ENCODE measurements at places on chromosomes 1 and 21.

DNA sequence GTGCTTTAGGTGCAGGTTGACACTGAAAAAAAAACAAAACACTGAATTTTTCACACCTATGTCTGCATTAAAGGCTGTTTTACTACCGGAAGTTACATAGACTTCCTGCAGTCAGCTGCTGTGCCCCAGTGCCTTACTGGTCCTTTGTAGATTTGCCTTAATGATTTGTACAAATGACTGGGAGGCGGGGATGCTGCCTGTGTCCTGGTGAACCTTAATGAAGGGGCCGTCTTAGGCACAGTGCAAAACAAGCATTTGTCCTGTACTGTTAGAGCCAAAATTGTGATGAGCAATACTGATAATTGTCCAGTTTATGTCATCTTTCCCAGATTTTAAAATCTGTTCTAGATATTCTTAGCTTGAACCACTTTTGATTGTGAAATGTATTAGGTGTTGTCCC is 90.9 kb upstream of the PGD start:
- peak; percentile 10 for DNase-seq

- no peak for DNase-seq
These were observed 37.9 kb downstream of the FABP3 start for GRCh38 chr1:31335007-31335406.

GRCh38 chr1:162632217-162632666 is at the start of gene DDR2:
Gene DDR2, plus strand, starts transcription at chr1:162632464. Its CDS starts 86,600 bp downstream, at chr1:162719064.
- no peak for DNase-seq

GRCh38 chr1:184260382-184260781 is 126.4 kb upstream of the C1orf21 start:
- no peak for DNase-seq

- DNase-seq: no peak
These were observed 5.5 kb downstream of the TRAPPC10 start for GRCh38 chr21:44017601-44018000.

- no peak for DNase-seq
These were observed 5.1 kb upstream of the SSR2 start for GRCh38 chr1:156025876-156026275.

GRCh38 chr1:231500666-231501065 is 27.8 kb upstream of the TSNAX start:
- no peak for DNase-seq

DNA sequence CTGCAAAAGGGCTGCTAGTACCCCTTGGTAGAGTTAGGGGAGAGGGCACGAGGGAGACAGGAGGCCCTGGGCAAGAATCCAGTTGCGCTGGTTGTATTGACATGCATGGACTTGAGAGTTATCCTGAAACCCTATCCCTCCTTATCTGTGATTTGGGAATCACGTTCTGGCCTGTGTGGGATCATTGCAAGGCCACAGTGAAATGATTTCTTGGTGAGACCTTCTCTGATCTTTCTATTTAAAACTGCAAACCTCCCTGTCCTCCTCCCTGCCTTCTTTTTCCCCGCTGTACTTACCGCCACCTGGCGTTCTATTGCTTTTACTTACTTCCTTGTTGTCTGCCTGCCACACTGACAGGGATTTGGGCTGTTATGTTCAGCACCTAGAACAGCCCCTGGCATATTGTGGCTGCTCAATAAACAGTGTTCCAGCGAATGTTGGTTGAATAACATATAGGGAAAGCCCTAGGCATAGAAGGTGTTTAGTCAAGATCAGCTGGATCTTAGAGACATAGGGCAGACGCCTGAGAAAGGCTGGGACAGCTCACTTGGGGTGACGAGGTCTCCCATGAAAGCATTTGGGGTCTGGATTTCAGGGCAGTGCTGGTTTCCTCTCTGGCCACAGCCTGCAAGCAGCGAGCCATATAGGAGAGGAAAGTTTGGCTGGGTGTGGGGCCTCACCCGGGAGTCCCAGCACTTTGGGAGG is 25.6 kb downstream of the ALPL start:
- DNase-seq: no peak

DNA sequence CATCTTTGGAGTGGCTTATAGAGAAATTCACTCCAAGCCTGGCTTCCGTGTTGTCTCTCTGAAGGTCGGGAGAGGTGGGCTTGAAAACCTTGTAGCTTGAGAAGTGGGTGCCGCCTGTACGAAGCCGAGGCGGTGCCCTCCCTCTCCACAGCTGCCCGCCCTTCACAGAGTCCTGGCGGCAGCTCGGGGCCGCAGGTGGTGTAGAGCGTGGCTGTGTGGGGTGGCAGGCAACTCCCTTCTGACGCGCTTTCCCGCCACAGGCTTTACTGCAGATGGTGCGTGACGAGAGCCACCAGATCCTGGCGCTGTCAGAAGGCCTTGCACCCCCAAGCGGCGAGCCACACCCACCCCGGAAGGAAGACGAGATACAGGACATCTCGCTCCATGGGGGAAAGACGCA is 33.1 kb upstream of the DIP2A start:
- no peak for DNase-seq

DNA sequence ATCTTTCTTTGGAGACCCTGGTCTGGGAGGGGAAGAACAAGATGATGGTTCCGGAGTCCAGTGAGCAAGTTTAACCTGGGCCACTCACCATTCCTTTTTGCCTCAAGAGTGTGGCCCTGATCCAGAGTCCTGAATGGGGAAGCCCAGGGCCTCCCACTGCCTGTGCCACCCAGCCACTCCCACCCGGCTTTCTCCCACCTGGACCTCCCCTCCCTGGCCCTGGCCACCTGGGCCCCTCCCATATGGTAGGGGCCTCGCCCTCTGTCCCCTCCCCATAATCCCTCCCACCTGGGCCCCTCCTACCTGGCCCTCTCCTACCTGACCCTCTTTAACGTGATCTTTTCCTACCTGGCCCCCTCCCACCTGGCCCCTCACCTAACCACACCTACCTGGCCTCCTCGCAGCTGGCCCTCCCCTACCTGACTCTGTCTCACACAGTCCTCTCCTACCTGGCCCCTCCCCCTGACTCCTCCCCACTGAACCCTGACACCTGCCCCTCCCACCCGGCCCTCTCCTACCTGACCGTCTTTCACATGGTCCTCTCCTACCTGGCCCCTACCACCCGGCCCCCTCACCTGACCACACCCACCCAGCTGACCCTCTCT is 220.7 kb upstream of the VAMP3 start:
- no peak for DNase-seq

GRCh38 chr1:227004796-227005195 is 64.7 kb downstream of the COQ8A start:
- DNase-seq: no peak

DNA sequence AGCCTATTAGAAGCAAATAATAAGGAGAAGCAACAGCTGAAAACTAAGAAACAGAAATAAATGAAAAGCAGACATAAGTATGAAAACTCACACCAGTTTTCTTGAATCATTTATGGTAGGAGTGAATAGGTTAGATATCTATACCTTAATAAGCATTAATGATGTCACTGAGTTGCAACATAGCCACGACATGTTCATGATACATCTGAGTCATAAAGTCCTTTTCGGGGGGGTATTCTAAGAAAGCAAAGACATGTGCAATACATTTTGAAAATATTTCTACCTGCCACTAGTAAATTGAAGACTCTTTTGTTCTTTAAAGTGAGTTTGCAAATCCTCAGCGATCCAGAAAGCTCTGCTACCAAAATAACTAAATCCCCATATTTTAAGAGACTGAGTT is 7.2 kb downstream of the CD34 start:
- no peak for DNase-seq

DNA sequence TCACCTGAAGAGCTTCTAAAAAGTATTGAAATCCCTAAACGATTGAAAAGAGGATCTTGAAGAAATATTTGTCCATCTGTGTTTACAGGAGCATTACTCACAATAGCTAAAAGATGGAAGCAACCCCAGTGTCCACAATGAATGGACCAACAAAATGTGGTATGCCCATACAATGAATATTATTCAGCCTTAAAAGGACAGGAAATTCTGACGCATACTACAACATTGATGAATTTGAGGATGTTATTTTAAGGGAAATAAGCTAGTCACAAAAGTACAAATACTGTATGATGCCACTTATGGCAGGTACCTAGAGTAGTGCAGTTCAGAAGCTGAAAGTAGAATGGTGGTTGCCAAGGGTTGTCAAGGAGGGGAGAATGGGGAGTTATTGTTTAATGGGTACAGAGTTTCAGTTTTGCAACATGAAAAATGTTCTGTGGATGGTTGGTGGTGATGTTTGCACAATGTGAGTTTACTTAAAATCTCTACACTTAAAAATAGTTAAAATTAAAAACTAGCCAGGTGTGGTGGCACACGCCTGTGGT is 37.1 kb upstream of the GADD45A start:
- no peak for DNase-seq

GRCh38 chr1:209736490-209737117 is 19.2 kb upstream of the TRAF3IP3 start:
- no peak for DNase-seq

DNA sequence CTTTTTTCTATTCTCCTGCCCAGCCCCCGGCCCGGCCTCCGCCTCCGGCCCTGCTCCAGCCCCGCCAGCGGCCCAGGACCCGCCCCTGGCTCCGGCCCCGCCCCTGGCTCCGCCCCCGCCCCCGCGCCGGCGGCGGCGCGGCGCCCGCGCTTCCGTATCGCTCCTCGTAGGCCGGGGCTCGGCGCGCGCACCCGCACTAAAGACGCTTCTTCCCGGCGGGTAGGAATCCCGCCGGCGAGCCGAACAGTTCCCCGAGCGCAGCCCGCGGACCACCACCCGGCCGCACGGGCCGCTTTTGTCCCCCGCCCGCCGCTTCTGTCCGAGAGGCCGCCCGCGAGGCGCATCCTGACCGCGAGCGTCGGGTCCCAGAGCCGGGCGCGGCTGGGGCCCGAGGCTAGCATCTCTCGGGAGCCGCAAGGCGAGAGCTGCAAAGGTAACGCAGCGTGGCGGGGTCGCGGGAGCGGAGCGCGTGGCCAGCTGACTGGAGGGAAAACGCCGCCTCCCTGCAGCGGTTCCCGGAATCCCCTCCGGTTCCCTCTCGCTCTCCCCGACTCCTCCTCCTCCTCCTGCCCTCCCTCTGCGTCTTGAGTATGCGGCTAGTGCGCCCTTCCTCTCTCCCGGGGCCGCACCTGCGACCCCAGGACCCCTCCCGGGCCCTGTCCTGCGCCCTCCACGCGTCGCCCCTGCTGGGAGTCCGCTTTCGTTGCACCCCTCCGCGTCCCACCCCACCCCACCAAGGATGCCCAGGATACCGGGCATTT is at the start of gene IFNAR2:
TSS of gene IFNAR2 (plus strand) at position 155 of the 761 bp plus-strand sequence. CDS start 11,985 bp downstream, outside the sequence.
- DNase-seq: peak; percentile 70

DNA sequence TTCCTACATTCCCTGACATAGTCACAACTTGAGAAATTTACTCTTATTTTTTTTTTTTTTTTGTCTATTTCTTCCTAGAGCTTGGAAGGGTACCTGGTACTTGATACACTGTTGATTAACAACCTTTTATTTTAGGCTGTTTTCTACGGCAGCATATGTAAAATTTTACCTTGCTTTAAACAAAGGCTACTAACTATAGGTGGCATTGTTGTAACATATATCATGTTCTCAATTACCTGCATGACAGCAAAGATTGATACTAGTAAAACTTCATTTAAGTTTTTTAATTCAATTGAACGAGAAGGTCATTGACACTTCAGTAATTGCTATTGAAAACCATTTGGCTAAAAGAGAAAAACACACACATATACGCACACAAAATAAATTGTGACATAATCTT is 238.3 kb upstream of the ESRRG start:
- DNase-seq: no peak

DNA sequence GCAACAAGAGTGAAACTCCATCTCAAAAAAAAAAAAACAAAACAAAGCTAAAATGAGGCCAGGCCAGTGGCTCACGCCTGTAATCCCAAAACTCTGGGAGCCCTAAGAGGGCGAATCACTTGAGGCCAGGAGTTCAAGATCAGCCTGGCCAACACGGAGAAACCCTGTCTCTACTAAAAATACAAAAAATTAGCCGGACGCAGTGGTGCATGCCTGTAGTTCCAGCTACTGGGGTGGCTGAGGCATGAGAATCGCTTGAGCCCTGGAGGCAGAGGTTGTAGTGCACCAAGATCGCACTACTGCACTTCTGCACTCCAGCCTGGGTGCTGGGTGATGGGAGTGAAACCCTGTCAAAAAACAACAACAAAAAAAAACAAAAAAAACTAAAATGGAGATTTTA is 191.2 kb upstream of the SGIP1 start:
- DNase-seq: no peak

DNA sequence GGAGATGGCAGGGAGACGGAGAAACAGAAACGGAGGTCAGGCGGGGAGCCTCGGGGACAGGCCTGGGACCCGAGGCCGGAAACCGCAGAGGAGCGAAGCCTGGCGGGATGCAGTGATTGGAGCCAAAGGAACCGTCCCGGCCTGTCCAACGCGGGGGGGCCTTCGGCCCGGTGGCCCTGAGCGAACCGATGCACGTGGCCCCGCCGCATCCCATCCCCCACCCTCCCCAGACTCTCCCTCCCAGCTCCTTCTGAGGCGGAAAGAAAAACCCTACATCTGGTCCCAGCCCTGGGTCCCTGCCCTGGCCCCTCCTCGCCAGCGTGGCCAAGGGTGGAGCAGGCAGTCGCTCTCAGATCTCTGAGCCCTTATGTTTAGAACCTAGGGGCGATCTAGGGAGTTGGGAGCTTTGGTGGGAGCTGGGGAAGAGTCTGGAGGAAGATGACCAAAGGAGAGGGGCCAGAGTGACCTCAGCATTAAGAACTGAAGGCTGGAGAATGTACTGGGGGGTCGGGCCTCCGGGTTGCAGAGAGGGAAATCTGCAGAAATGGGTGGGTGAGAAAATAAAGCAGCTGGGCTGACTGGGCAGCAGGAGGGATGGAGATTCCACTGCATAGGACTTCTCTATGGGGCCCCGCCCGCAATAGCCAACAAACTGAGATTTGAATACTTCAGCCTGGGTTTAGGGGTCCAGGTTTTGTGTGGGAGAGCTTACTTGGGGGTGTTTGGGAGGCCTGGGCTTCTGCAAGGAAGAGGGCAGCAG is 1.5 kb upstream of the CRABP2 start:
- DNase-seq: no peak

- peak; percentile 43 for DNase-seq
These were observed 746 bp downstream of the MACF1 start for GRCh38 chr1:39205102-39205780.

DNA sequence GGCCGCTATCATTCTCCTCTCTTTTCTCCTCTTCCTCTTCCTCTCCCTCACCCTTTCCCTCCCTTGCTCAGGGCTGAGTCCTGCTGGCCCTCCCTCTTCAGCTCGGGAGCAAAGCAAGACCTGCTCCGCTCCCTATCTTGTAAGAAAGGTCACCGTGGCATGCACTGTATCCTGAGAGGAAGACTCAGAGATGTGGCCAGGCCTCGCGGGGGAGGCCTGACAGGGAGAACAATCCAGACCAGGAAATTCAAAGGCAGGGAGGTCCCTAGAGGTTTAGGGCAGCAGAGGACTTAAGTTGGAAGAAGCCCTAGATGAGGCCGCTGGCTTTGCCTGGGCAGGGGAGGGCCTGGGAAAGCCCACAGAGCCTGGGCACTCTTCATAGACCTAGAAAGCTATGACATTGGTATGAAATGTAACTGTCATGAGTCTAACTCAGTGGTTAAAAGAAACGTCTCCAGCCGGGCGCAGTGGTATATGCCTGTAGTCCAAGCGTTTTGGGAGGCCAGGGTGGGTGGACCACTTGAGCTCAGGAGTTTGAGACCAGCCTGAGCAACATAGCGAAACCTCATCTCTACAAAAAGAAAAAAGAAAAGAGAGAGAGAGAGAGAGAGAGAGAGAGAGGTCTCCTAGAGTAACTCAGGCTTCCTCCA is 14.6 kb upstream of the PTAFR start:
- no peak for DNase-seq
